ENCODE measurements at places on chromosomes 7 and 10.

DNA sequence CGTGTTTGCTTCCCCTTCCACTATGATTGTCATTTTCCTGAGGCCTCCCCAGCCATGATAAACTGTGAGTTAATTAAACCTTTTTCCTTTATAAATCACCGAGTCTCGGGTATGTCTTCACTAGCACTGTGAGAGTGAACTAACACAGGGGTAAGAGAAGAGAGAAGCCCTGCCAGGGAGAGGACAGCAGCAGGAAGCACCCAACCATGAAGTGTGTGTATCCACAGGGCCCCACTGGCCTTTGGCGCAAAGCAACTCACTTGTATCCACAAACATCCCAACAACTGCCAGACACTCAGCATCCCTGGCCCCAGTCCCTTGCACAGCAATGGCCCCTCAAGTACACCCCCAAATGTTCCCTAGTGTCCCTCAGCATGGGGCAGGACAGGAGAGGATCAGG lies 115.1 kb downstream of the MAD1L1 start:
- no peak for DNase-seq

DNA sequence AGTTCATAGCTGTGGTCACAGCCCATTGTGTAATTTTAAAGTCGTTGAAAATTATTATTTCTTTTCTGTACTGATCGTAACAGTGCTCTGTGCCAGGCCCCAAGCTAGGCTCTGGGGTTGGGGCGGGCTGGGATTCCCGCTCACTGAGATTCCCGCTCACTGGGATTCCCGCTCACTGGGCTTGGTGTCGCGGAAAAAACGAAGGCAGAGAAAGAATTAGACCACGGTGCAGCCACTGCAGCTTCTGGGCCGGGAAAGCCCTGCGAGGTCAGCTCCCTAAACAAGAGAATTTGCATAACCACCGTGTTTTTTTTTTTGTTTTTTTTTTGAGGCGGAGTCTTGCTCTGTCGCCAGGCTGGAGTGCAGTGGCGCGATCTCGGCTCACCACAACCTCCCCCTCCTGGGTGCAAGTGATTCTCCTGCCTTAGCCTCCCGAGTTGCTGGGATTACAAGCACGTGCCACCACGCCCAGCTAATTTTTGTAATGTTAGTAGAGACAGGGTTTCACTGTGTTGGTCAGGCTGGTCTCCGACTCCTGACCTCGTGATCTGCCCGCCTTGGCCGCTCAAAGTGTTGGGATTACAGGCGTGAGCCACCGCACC lies 31.2 kb downstream of the FOXK1 start:
- DNase-seq = no peak

DNA sequence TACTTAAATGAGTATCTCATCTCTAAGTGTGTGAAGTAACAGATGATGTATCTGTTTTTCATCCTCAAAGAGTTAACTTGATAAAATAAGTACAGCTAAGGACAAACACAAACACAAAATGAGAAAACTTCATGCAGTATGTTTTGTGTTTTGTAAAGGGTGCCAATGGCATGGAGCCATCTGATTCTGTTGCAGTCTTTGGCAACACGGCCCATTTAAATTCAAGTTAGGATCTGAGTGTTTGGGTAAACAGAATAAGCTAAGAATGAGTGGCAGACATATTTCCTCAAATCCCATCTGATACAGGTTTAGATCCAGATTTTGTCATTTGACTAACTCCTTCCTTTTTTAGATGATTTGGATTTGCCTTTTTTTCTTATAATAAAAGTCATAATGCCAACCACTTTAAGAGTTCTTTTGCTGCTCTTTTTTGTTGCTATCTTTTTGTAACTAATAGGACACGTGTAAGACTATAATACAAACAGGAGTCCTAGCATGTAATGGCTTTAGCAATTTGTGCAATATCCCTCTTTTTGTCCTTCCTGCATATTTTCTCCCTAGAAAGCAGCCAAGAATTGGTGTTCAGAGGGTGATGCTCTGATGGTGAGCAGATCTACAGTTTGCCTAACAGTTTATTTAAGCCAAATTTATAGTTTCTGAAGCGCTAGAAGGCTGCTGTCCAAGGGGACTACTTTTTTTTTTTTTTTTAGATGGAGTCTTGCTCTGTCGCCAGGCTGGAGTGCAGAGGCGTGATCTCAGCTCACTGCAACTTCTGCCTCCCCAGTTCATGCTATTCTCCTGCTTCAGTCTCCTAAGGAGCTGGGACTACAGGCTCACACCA lies 18.9 kb upstream of the ACTA2 start:
- no peak for DNase-seq

GRCh38 chr7:111985798-111986197 lies 220.4 kb downstream of the DOCK4 start:
- DNase-seq = no peak

DNA sequence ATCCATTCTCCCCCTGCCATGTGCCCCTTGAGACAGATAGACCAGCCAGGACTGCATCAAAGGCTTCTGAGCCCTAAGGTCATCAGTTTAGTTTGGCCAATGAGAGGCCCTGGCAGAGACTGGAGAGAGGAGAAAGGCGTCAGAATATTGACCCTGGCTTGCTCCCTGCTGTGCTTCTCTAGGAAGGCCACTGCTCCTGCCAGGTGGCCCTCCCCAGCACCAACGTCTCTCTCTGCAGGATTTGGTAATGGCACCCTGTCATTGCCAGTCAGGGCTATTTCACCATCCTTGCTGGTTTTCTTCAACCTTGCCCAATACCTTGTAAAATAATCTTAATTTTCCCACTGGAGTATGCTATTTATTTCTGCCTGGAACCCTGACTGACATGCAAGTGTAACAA lies 38.8 kb upstream of the ZRANB1 start:
- no peak for DNase-seq

GRCh38 chr10:50396491-50397311 lies 145.4 kb upstream of the ASAH2 start:
- no peak for DNase-seq

DNA sequence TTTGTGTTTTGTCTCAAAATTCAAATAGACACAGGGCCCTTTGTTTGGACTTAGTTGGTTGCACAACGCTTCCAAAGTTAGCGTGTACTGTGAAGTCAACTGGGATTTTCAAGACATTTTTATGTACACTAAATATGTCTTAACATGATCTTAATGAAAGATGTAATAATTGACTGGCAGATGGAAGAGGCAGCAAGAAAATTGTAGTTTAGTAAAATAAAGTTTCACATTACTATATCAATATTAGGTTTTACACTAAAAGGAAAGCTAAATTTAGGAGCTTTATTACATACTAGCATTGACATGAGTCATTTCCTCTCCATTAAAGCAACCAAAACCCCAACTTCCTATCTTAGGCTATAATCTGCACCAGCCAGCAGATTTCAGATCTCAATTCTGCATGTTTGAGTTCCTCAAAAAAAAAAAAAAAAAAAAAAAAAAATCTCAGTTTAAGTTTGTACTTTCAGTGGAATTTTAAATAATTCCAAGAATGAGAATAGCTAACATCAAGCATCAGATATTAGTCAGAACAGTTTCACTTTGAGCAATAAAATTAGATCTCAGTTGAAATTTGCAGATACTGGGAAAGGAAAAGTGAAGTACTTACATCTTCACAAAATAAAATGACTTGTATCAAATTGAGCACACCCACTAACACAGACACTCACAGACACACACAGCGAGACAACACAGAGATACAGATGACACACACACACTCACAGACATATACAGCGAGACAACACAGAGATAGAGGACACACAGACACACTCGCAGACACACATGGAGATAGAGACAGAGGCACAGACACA lies 346.6 kb upstream of the KLF6 start:
- peak; percentile 77 for DNase-seq

DNA sequence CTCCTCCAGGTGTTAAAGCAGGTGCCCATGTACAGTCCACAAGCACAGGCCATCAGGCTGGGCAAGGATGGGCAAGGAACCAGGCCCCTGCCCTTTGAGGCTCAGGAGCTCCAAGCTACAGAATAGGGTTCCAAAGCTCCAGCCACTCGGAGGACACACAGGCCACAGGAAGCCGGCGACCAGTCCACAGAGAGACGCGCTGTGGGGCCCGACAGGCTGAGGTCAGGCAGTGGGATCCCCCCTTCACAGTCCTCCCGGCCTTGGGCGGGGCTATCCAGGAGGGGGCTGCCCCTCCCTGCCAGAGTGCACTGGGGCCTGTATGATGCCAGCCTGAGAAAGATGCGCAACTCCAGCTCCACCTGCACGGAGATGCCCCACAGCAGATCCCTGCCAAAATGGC lies 34.0 kb downstream of the MAD1L1 start:
- no peak for DNase-seq

GRCh38 chr10:31071232-31072005 lies 39.8 kb upstream of the ZNF438 start:
- no peak for DNase-seq

- DNase-seq = no peak
Observed at GRCh38 chr10:113435881-113436280, 117.0 kb upstream of the HABP2 start.

DNA sequence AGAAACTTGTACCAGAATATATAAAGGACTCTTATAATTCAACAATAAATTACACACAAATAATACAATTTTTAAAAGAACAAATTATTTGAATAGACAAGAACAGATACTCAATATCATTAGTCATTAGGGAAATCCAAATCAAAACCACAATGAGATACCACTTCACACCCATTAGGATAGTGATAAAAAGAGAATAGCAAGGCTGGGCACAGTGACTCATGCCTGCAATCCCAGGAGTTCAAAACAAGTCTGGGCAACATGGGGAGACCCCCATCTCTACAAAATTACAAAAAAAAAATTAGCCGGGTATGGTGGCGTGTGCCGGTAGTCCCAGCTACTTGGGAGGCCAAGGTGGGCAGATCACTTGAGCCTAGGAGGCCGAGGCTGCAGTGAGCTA lies 52.2 kb upstream of the KCNIP2 start:
- DNase-seq = no peak

DNA sequence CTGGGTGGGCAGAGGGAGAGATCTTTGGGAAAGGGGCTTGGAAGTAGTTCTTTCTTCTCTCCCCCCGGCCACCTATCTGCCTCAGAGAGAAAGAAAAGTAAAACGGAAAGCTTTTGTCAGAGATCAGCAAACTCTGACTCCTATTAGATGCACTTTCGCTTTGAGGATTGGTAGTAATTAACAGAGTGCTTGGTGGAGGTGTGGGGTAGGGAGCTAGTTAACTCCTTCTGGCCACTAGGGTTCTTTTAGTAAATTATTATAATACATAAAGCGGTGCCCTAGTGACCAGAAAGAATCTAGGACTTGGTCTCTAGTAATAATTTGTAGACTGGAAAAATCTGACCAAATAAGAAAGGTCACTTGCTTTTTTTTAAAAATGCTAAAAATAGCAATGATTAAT lies 54.6 kb downstream of the CPVL start:
- no peak for DNase-seq

- DNase-seq = no peak
Observed at GRCh38 chr10:119616882-119617570, 20.3 kb upstream of the TIAL1 start.

DNA sequence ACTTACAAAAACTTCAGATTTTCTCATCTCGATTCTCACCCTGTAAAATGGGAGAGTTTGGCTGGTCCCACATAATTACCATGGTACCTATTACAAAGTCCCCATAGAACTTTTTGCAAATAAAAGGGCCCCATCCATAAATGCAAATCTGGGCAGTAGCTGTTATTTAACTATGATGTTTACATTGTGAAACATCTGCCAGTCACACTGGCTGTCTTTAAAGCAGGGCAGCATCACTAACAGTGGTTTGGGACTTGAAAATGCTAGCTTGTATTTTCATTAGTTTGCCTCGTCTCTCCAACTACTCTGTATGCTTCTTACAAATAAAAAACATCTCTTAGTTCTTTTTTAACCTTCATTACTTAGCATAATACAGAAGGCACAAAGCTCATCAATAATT lies 240.7 kb downstream of the FZD1 start:
- no peak for DNase-seq

DNA sequence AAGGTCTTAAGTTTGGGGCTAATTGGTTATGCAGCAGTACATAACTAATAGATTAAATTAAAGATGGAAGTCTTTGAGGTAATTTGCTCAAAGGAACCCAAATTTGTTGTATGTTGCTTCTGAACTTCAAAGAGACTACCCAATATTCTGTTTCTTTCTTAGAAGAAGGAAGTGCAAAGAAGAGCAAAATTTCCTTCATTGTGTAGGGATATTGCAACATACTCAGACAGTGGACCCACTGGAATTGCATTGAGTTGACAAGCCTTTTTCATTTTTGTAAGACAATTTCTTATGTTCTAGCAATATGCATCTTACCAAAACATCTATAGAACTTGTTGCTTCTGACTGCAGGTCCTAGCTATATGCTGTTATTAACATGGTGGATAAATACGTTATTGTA lies 527.8 kb downstream of the SH2D4B start:
- DNase-seq = no peak

DNA sequence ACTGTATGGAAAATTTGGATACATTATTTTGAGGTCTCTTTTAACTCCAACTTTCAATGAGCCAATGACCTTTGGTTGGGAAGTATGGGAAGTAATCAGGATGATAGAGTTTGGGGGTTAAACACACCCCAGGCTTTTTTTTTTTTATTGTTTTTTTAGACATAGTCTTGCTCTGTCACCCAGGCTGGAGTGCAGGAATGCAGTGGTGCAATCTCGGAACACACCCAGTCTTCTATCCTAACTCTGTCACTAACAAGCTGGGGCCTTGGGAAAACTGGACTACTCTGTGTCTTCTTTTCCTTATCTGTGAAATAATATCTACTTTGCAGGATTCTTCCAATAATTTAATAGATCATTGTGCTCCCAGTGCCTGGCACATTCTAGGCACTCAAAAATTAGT lies 37.6 kb upstream of the AGBL3 start:
- no peak for DNase-seq

Measured in retinal pigment epithelial cell (primary cell).